ENCODE measurements at places on chromosomes 6 and 20.

DNA sequence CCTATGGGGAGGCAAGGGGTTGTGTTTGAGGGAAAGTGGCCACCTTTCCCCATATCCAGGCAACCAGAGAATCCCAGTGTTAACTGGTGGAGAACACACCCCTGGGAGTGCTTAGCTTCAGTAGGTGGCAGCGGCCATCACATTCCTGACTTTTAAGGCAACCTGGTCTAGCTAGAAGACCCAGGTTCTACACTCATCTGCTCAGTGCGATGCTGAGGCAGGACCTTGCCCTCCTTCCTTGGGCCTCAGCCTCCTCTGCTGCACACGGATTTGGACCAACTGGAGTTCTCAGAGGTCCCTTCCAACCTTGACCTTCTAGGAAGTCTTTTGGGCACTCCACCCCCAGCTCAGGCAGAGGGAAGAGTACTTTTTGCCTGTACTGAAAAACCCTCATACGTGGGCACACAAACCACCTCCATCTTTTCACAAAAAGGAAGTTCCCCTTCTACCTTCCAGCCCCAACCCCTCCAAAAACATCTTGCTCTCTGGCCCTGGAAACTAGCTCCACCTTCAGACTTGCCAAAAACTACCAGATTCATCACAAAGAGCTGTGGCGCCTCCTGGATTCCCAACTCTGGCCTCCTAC is 2.9 kb downstream of the CCND3 start:
- DNase-seq: no peak

GRCh38 chr20:49284818-49285217 is 7.0 kb upstream of the ZNFX1 start:
- DNase-seq: no peak

DNA sequence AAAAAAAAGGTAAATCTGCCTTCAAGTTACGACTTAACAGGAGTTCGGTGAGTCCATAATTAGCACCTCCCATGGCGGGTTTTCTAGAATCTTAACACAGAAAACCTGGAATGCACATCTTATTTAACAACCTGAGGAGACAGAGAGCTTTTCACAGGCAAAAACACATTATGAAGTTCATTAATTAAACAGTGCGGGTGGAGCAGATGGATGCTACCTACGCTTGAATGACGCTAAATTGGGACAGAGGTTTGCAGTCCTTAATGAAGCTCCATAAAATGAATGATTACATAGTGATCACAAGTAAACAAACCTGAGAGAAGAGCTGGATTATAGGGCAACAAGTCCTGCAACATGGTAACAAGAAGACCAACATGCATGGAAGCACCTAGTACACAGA is 81.0 kb downstream of the INSM1 start:
- no peak for DNase-seq

DNA sequence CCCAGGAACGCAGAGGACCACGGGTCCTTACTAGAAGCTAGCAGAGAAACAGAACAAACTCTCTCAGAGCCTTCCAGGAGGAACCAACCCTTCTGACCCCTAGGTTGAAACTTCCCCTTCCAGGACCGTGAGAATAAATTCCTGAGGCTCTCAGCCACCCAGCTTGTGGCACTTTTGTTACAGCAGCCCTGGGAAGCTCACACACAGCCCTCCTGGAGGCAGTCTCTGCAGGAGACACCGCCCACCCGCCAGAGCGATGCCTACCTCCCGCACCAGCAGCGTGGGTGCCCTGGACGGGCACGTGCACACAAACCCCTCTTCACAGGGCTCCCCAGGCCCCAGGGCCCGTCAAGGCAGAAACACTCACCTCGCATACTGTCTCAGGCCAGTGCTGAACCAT is 4.2 kb downstream of the RNASET2 start:
- no peak for DNase-seq

DNA sequence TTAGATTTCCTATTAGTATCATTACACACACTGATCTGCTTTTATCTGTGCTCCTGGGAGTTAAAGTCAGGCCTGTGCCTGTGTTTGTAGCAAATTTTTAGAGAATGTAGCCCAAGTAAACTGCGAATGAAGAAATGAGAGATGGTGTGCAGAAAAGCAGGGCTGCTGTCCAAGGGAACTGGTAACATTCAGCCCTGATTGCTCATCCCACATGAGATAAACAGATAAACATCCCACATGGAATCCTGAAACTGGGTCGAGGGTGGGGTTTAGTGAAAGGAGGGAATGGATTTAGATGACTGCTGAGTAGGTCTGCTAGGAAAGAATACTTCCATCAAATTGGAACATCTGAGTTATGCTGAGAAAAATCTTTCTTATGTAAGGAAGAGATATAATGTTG is 69.1 kb downstream of the GRIK2 start:
- DNase-seq: no peak

DNA sequence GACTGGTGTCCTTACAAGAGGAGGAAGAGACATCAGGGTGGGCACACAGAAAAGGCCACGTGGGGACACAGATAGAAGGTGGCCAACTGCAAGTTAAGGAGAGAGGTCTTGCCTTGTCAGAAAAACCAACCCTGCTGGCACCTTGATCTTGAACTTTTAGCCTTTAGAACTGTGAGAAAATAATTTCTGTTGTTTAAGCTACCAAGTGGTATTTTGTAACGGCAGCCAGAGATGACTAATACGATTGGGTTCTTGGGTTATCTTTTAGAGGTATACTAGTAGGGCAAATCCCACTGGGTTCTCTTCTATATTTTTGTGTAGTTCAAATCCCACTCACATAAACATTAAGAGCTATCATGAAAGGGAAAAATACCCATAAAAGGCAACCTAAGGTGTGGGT is 31.9 kb upstream of the ZBTB24 start:
- no peak for DNase-seq

- DNase-seq: no peak
Measured at GRCh38 chr6:155075930-155076695, 81.0 kb downstream of the TIAM2 start.

DNA sequence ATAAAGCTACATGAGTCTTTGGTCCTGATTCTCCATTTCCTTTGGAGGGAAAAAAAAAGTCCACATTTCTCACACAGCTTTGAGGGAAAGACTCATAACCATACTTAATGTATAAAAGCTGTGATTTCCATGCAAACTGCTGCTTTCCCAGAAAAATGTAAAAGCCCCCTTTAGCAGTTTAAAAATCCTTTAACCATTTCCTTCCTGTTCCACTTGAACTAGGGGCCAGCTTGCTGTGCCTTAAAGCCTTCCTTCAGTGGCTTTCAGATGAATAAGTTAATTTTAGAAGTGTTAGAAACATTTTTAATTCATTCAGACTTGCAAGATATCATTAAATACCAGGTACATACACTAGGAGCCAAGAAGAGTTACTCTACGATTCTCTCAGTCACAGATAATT is 273.5 kb downstream of the PKHD1 start:
- no peak for DNase-seq
